Fibroblast of mammary gland (primary cell): ENCODE measurements at places on chromosomes 5 and 9.

DNA sequence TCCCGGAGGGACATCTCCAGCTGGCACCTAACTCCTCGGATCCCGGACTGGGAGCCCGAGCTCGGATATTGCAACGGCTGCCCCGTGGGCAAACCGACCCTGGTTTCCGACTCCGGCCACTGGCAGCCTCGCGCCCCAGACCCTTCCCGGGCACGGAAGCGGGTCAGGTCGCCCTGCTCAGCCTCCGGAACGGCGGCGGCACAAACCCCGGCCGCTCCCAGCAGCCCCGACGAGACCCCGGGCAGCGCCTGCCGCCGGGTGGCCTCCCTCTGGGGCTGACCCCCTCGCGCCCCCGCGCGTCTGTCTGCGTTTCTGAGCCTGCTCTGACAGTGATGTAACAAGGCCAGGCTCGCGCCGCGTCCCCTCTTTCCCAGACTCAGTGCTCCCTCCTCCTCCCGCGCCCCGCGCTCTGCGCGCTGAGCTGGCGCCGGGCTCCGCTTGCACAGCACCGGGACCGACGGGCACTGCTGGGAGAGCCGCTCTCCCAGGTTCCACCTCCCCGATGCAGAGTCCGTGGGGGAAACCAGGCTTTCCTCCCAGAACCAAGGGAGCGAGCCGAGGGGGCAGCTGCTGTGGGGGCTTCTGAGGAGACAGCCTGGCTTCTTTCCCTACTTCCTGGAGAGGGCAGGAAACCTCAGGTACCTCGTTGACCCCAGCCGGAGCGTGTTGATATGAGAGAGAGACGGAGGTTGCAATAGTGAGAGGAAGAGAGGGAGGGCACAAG, at the start of gene TMEM215:
Gene TMEM215 (plus strand): TSS at position 373 of the 724 bp plus-strand sequence. CDS start 644 bp downstream, outside the sequence.
- no peak for DNase-seq

GRCh38 chr9:124698265-124698664, 72.8 kb downstream of the NR6A1 start:
- DNase-seq, result peak; percentile 59

GRCh38 chr5:34439601-34440000, 216.5 kb upstream of the RAI14 start:
- no peak for DNase-seq

DNA sequence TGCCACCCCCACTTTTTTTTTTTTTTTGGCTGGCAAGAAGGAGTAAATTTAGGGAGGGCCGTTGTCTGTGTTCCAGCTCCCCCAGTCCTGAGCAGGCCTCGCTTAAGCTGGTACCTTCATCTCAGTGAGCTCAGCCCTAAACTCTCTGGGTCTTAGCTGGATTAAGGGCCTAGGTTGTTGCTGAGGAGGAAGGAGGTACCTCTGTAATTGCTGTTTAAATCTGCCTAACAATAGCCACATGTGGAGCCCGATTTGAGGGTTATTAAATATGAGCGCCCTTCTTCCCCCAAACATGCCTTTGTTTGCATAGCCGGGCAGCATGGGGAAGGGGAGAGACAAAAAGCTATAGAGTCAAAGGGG, 179.0 kb upstream of the PITX1 start:
- DNase-seq, result no peak

DNA sequence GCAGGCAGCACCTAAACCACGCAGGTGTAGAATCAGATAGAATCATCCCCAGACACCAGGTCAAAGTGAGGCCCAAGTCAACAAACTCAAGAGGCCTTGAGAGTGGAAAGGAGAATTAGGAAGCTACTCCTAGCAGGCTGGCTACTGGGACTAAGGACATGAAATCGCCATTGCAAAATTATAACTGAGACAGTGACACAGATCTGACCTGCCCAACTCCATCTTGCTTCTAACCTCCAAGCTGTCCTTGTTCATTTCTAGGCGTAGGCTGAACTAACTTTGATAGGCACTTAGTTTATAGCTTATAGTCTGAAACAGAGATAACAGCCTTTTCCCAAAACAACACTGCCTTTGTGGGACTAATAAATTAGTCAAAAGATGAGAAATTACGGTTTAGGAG, 52.8 kb downstream of the ACTL7B start:
- DNase-seq, result no peak

- DNase-seq, result no peak
Observed at GRCh38 chr9:86328156-86328555, 26.1 kb downstream of the TUT7 start.

- DNase-seq, result peak; percentile 0
Observed at GRCh38 chr5:24788829-24789514, 144.2 kb upstream of the CDH10 start.

GRCh38 chr5:16754601-16755000, 137.8 kb upstream of the RETREG1 start:
- DNase-seq, result no peak
